ENCODE measurements at places on chromosomes 5 and 9. TPM values are rescaled to one million over a fixed set of nuclear protein-coding genes. Genes with fewer than 3 reads are reported as not detected.

The PAEP gene
- polyA plus RNA-seq: not detected

The KIF4B gene
- polyA plus RNA-seq: 0.01 TPM

The PCDHA9 gene
- polyA plus RNA-seq: not detected

The MUSK gene
- 1.2 TPM for polyA plus RNA-seq

The SPATA6L gene
- polyA plus RNA-seq: 1.4 TPM

The ISOC1 gene
- 28.2 TPM for polyA plus RNA-seq

The CNTNAP3 gene
- polyA plus RNA-seq: 1.4 TPM

The MARCHF3 gene
- 31.8 TPM for polyA plus RNA-seq

The COL15A1 gene
- 7.1 TPM for polyA plus RNA-seq

The FOXD4 gene
- polyA plus RNA-seq: not detected

The ARHGEF39 gene
- 0.60 TPM for polyA plus RNA-seq

The LRSAM1 gene
- polyA plus RNA-seq: 7.2 TPM

The PLCXD3 gene
- polyA plus RNA-seq: 0.60 TPM

The PDE6A gene
- 2.8 TPM for polyA plus RNA-seq

The JAKMIP2 gene
- polyA plus RNA-seq: 0.71 TPM

The TMOD1 gene
- 5.8 TPM for polyA plus RNA-seq

Data from sigmoid colon (tissue), 7 donors.